Fibroblast of skin of left quadriceps (primary cell): ENCODE measurements at places on chromosomes 13 and 19.

- no peak for DNase-seq
Observed at GRCh38 chr13:37381502-37381901, 217.1 kb downstream of the POSTN start.

GRCh38 chr13:78201411-78201810 is 282.8 kb upstream of the EDNRB start:
- DNase-seq = no peak

GRCh38 chr13:46953331-46953730 is 56.5 kb upstream of the HTR2A start:
- no peak for DNase-seq

DNA sequence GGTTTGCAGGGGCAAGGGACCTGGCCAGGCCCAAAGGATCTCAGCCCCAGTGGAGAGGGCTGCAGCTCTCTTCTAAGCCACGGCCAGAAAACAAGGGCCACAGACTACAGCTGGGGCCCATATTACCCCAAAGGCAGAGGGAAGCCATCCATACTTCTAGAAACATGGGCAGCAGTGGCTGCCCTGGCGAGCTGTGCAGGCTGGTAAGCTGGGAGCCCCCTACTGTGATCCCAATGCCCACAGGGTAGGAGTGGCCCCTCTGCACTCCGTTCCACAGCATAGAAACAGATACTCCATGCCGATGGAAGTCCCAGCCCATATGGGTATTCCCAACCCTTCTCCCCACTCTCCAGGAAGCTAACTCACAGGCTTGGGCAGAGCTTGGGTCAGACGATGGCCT is 25.1 kb downstream of the VSTM2B start:
- no peak for DNase-seq

DNA sequence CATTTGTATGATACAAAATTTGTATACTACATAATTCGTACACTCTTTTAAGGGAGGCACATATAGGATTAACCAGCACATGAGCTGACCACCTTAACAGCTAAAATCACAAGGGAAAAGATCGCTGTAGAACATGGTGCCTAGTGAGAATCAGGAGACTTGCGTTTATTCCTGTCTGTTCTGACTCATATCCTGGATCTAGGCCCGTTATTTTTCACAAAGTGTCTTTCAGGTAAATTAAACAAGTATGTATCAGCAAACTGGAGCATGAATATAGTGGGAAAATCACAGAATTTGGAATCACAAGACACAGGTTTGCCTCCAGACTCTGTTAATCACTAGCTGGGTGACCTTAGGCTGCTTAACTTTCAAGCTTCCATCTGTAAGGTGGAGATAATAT is 47.5 kb upstream of the ESD start:
- DNase-seq = no peak

- DNase-seq = no peak
Observed at GRCh38 chr19:34867631-34868030, 59.1 kb upstream of the ZNF30 start.

GRCh38 chr19:41525989-41526388 is 50.0 kb upstream of the CEACAM21 start:
- no peak for DNase-seq

- DNase-seq = no peak
Observed at GRCh38 chr13:93976528-93976927, 503.0 kb downstream of the DCT start.
